ENCODE measurements at places on chromosomes 16 and 17.
A peak's percentile ranks its signal among the peaks of the same experiment; 100 is the strongest.

- DNase-seq: no peak
Observed at GRCh38 chr17:20153231-20153630, 144.1 kb downstream of the SPECC1 start.

DNA sequence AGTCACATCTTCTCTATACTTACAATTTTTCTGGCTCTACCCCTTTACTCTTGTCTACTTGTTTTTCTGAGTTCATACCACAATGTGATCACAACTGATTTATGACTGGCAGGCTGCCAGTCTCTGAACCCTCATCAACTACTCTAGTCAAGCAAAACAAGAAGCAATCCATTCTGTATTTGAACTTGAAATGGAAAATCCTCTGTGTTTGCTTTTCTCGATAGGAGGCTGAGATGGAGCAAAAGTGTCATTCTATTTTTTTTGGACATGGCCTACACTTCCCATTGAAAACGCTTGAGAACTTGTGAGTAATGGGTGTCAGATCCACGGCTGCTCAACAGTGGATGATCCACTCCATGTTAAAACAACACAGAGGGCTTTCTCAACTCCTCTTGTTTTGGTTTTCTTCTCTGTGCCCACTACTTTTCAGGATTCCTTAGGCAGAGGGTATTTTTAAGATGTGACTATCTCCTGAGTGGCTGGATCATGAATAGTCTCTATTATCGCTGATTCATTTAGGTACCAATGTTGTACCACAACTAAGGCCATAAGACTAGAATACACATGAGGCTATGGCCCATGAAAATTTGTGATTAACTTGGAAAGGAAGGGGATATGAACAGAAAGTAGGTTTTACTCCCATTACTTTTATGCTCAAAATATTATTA is 11.7 kb downstream of the TMEM100 start:
- no peak for DNase-seq

- no peak for DNase-seq
Observed at GRCh38 chr17:17573912-17574311, 17.6 kb downstream of the PEMT start.

DNA sequence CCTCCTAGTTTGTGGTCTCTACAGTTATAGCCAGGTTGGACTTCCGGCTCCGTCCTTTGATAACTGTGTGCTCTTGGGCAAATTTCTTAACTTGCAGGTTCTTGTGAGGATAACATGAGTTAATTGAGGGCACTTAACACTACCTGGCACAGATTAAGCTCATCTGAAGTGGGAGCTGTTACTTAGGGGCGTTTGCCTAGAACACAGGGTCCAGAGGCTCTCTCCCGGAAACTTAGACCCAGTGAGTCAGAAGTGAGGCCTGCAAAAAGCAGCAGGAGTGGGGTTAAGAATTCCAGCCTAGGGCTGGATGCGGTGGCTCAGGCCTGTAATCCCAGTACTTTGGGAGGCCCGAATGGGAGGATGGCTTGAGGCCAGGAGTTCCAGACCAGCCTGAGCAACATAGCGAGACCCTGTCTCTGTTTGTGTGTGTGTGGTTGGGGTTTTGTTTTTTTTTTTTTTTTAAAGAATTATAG is 1.4 kb downstream of the MVP start:
- no peak for DNase-seq

DNA sequence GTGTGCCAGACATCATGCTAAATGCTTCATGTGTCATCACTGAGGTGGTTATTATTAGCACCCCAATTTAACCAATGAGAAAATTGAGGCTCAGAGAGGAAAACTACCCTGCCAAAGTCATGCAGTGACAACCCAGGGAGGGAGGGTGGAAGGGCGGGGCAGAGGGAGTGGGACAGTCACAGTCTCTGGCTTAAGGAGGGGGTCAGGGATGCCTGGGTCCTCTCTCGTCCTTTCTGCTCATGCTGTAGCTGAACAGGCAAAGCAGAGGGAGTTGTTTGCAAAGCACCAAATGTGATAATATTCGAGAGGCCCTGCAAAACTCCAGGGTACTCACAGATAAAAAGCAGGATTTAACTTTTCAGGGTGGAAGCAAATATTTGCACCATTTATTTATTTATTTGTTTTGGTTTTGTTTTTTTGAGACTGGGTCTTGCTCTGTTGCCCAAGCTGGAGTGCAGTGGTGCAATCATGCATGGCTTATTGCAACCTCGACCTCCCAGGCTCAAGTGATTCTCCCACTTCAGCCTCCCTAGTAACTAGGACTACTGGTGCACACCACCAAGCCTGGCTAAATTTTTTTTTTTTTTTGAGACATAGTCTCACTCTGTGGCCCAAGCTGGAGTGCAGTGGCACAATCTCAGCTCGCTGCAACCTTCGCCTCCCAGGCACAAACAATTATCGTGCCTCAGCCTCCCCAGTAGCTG is 47.9 kb upstream of the NKD1 start:
- DNase-seq: no peak

DNA sequence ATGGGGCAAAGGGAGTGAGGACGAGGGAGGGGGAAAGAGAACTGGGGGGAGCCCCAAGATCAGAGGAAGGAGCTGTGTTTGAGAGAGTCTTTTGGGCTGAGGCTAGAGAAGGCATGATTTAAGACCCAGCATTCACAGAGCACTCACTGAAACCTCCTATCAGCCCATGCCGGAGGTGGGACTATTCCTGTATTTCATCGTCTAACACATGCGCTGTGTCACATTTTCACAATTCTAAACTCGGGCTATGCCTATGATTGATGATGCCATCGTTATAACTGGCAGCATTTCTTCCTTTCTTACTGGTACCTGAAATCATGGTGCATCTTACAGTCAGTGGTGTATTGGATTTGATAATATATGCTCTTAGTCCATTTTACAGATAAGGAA is 3.5 kb downstream of the FAM171A2 start:
- DNase-seq: no peak

DNA sequence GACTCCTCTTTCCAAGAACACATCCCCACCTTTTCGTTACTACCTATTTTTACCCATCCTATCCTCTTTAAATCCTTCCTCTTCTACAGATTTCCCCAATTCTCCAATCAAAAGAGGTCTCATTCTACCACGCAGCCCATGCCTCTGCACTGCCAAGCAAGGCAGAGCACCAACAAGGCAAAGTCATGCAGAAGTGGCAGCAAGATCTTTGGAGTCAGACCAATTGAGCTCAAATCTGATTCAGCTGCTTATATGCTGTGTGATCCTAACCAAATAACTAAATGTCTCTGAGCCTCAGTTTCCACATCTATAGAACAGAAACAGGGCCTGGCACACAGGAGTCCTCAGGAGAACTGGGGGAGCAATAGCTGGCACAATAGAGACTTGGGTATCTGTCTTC is 41.0 kb downstream of the TOM1L2 start:
- no peak for DNase-seq

DNA sequence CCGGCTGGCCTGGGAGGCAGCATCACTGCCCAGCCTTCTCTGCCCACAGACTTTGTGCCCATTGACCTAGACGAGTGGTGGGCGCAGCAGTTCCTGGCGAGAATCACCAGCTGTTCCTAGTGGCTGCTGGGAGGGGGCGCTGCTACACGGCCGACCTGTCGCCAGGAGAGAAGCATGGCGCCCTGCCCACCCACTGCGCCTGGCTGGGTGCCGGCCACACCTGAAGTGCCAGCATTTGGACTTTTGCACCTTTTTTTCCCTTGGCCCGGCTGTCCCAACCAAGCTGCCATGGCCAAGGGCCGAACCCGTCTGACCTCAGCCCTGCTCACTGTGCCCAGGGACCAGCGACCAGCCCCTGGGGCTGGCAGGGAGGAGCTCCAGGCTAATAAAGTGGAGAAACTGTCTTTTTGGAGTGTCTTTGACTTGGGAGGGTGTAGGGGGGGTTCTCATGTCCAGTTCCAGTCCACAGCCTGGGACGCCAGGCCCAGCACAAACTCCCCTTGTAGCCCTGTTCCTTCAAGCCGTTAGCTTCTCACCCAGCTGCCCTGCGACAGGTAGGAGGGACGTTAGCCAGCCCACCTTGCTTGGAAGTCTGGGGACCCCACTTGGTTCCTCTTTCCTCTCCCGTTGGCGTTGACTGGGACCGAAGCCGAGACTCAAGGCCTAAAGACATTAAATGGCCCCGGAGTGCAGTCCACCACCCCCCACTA is 939 bp upstream of the WDR90 start:
- no peak for DNase-seq

- DNase-seq: no peak
Observed at GRCh38 chr17:17510456-17511292, 14.5 kb upstream of the RASD1 start.

DNA sequence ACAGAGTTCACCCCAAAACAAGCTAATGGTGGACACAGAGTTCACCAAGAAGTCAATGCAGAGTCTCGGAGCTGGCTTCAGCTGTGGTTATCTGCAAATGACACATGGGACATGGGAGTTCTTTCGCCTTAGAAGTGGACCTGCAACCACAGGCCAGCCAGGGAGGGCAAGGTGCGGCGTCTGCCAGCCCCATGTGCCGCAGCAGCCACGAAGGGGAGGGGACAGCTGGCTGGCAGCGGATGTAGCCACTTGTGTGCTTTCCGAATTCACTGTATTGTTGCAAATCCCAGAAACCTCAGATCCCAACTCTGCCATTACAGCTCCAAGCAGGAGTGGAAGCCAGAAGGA is 24.8 kb downstream of the LMF1 start:
- DNase-seq: no peak

DNA sequence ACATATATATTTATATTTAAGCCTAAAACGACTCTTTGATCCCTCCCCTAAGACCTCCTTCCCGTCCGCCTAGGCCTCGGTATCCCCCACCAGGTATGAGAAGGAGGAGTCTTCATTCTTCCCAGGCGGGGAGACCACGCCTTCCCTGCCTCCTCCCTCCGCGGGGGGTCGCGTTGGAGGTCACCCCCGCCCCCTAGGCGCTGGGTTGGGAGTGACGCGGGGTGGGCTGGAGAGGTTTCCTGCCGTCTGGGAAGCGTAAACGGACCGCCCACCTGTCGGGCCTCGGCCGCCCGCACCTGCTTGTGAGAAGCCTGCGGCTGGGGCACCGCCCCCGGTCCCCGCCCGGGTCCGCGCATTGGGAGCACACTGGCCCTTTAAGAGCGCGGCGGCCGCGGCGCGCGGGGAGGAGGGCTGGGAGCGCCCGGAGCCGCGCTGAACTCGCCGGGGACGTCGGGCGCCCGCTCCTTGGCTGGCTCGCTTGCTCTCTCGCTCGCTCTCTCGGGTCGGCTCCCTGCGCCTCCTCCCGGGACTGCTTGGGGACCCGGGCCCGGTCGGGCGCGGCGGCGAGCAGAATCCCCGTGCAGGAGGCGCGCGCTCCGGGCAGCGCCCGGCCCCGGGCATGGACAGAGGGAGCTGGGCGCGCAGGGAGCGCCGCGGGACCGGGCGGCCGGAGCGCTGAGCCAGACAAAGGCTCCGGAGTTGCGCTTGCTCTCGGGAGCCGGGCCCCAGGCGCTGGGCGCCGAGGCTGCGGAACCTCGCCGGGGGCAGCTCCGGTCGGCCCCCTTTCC is at the start of gene MMP15:
TSS of gene MMP15 (plus strand) at position 404 of the 788 bp plus-strand sequence. CDS start 597 bp downstream, outside the sequence.
- DNase-seq: peak; percentile 22

- no peak for DNase-seq
Observed at GRCh38 chr17:251531-251930, 70.1 kb upstream of the DOC2B start.

DNA sequence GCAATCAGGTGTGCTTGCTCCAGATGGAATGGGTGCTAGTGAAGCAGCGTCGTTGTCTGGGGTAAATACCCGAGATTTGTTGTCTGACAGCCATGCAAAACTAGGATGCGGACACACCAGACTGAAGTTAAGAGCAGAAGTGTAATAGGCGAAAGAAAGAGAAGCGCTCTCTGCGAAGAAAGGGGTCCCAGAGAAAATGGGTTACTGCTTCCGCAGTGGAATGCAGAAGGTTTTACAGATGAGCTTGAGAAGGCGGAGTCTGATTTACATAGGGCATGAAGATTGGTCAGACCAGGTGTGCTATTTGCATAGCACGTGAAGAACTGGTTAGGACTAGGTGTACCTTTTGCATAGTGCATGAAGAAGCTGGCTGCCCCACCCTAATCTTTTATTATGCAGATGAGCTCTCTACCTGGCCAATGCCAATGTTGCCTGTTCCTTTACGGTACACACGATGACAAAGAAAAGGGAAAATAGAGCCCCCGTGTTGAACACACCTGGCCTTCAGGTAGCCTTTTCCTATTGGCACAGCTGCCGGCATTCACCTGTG is 32.0 kb upstream of the SNN start:
- DNase-seq: no peak
